ENCODE measurements at places on chromosomes 2 and 18.

DNA sequence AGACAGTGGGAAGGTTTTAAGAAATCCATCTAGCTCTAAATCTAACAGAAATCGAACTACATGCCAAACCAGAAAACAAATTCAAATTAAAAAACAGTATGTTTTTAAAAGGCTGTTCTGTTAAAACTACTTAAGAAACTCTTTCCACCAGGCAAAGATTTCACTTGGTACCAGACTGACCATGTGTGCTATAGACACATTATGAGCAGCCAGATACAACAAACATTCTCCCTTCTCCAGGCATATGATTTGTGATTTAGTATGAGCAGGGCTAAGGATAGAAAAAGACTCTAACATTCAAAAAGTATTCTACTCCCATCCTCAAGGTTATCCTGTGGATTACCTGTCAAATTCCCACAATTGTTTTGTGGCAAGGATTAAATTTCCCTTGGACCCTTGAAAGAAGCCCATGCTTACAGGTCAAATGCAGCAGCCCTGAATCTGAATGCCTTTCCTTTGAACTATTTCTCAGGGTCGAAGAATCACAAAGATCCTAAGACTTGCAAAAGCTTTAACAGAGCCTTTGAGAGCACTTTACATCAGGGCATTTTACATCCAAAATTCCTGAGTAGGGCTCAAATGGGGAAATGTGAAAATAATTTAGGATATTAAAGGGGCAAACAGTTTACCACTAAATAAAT is 42.5 kb upstream of the TTC32 start:
- DNase-seq: no peak

GRCh38 chr18:60996822-60997221 is 336.4 kb upstream of the CDH20 start:
- no peak for DNase-seq

GRCh38 chr2:67922080-67922785 is 140.6 kb downstream of the C1D start:
- DNase-seq: no peak

DNA sequence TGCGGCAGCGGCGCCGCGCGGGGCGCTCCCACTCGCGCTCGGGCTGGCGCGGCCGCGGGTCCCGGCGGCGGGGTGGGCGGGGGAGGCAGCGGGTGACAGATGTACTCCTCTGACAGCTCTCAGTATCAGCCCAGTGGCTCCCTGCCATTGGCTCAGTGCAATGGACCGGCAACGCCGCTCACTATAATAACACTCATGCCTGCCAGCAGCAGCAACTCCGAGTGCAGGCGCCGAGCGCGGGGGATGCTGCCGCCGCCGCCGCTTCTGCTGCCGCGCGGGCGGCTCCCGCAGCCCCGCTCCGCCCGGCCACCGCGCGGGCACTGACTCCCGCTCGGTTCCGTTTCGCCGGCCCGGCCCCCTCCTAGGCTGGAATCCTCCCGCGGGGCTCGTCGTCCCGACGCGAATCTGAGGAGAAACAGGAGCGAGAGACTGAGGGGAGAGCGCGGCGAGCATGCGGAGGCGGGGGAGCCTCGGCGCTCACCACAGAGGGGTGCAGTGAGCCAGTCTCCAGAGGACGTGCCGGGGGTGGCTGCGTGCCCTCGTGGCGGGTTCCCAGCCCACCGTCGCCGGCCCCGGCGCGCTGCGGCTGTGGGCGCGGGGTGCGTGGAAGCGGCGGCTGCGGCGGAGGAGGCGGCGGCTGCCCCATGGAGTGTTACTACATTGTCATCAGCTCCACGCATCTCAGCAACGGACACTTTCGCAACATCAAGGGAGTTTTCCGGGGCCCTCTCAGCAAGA is at the start of gene ZNF804A:
Gene ZNF804A (plus strand): TSS at position 214 of the 738 bp plus-strand sequence. CDS start 431 bp downstream, at position 645.
- no peak for DNase-seq

DNA sequence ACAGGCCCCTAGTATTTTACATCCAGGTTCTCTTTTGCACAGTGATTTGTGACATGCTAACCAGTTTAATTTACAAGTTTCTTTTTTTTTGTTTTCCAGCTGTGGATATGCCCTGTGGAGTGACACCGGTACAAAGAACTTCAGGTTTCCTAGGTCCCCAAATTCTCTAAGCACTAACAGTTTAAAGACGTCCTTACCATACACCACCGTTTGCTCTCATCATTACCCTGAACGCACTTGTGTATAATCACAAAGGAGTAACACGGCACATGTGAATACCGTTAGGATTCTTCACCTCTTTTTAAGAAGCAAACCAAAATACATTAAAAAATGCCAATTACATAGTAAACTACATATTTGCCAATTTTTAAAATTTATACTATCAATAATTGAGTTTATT is 853 bp downstream of the LANCL1 start:
- DNase-seq: no peak

DNA sequence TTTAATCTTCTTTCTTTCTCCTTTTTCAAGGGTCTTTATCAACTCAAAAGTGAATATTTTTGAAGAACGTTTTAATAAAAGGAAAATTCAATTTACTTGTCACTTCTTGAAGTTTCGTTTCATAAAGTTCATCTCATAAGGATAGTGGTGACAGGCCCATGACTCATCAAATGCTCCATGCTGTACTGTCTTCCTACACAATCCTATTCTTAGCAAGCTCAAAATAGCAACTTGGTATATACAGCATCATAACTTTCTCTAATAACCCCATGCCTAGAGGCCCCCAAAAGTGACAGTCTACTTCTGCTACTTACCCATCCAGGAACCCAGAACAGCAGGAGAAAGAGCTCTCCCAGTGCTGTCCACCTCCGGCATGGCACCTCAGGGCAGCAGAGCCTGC is 7.7 kb downstream of the FBXO15 start:
- DNase-seq: peak; percentile 28

DNA sequence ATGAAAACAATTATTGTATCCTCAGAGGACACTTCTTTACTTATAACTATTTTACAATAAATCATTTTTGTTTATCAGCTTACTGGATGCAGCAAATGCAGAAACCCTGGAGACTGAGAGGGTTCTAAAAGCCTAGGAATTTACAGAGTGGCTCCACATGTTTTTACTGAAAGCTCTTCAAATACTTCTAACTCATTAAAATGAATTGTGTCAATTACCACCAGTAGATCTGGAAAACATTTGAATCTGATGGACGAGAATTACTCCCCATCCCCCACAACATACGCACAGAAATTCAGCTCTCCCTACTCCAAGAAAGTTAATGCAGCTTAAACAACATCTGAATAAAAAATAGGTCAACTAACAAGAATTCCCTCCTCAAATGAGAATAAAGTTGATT is 319.8 kb upstream of the FIGN start:
- no peak for DNase-seq

- DNase-seq: no peak
Observed at GRCh38 chr2:48635786-48636185, 18.1 kb downstream of the GTF2A1L start.

DNA sequence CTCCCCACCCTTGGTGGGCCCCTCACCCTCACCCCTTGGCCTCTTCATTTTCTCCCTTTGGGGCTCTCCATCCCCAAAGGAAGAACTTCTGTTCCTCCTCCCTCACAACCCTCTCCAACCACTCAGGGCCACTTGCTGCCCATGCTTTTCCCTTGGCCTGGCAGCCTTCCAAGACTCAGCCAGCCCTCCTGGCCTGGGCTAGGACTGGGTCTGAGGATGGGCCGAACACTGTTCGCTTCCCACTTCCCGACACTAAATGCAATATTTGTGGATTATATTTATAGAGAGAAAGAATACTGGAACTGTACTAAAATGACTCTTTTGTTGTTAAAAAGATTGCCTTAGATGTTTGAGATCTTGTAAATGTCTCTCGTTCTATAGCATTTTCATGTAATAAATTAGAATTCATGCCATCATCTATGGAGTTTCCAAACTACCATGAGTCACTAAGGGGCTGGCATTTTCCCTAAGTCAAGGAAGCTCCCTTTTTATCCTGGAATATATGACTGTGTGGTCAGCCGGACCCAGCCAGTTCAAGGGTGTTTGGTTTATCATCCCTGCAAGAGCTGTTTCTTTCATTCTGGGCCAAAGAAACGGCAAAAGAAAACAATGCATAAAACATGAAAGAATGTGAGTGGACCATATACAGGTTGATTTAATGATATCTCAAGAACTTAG is 3.8 kb downstream of the CXCR2 start:
- DNase-seq: no peak

DNA sequence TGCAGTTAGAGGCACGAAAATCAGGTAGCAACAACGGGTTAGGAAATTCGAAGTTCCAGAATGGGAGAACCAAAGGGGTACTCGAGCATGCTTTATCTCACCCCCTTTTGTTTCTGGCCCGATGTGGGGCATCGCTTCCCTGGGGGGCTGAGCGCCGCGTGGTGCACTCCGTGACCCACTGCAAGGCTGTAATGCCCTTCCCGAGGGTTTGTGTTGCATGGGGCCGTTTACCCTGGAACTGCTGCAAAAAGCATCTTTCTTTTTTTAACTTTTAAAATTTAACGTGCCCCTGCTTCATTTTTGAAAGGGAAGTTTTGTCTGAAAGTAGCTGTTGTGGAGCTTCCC is 4.8 kb downstream of the GDF7 start:
- no peak for DNase-seq

DNA sequence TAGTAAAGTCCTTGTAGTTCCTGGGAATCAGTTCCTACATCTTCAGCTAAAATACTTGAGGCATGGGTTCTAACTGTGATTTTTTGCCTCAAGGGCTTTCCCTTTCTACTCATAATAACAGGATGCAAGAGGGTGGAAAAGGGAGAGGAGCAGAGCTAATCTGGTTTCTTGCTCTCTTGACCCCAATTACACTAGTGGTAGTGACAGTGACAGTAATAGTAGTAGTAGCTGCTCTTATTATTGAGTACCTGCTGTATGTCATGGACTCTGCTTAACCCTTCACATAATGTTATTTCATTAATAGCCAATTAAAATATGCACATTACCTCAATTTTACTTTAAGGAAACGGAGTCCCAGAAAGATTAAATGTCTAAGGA is 214.8 kb upstream of the HNRNPA3 start:
- no peak for DNase-seq

- no peak for DNase-seq
Observed at GRCh38 chr2:126864861-126865260, 33.8 kb upstream of the TEX51 start.

- no peak for DNase-seq
Observed at GRCh38 chr2:41719756-41720155, 328.1 kb upstream of the PKDCC start.

GRCh38 chr2:64766841-64767669 is 113.3 kb upstream of the SERTAD2 start:
- DNase-seq: no peak

DNA sequence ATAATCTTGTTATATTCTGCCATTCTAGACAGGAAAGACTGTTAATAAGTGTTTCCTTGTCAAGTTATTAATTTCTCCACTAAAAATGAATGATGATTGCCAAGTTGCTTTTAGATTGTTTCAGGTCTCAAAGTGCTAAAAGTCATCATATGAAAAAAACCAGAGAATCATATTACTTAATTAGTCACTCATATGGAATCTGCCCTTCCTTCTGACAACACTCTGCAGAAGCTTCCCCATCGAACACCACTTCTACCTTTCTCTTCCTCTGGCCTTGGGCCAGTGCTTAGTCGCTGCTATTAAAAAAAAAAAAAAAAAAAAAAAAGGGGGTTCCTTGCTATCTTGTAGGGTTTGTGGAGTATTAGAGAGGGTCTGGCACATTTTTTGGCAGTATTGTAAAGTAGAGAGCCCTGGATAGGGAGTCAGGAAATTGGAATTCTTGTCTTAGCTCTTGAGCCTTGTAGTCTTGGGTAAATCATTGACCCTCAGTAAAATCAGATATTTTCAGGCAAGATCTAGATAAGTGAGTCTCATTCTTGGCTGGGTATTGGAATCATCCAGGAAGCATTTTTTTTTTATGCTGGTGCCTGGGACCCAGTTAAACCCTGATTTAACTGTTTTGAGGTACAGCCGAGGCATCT is 141.7 kb upstream of the CCDC68 start:
- DNase-seq: no peak

GRCh38 chr18:26911840-26912239 is 46.3 kb upstream of the AQP4 start:
- DNase-seq: no peak

DNA sequence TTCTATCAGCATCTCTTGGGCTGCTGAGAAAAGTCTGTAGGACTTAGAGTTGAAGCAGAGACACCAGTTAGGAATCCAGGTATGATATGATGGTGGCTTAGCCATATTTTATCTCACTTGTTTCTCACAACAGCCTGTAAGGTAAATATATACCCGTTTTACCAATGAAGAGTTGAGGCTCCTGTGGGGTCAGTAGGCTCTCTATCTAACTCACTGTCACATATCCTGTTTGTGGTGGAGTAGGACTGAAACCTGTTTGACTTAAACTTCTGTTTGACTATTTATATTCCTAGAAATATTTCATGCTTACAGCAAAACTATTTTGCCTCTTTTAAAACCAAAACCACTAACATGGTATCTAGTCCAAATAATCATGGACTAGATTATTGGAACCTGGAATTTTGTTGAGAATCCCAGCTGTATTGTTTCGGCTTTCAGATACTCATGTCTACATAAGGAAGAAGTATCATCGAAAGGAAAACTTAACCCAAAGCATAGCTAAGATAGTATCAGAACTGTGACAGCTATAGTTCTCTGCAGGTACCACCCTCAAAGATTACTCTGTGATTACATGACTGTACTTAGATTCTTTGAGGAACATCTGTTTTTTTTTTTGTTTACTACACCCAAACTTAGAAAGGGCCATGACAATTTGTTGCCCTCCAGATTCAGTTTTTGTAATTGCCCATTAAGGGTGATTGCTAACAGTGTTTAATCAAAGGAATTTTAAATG is 216.1 kb upstream of the THUMPD2 start:
- no peak for DNase-seq

- DNase-seq: no peak
Observed at GRCh38 chr2:108417254-108417653, 31.8 kb upstream of the GCC2 start.

DNA sequence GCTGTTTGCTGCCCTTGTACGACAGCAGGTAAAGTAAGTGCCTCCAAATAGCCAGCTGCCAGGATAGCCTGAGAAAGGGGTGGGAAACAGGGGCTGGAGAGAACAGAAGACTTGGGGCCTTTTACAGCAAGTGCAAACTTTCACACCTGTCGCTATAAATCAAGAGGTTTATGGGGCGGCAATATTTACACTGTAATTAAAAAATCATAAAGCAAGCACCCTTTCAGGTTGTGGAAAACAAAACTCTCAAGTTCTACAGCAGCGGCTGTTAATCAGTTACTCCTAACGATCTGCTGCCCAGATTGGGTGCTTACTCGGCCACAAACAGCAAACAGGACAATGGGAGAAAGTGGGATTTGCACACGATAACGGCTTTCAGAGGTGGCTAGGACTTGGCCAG is 359.5 kb upstream of the ETAA1 start:
- DNase-seq: no peak

DNA sequence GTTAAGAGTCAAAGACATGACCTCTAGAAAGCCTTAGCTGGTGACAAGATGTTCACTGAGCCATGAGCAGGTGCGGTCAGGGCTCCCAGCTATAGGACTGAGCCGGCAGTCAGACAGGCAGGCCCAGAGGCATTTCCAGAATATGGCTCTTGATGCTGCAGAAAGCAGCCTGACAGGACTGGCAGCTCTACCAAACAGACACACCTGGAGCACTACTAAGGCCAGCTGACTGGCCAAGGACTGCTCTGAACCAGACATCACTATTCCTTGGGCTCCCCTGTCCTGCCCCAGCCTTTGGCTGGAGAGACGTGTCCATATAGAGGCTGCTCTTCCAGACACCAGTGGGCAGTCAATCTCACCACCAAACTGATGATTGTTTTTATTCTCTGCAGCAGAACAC is 98.8 kb downstream of the RIF1 start:
- DNase-seq: no peak
